ENCODE measurements at places on chromosomes 3 and 15.

- DNase-seq, result no peak
Observed at GRCh38 chr3:123129532-123129931, 62.7 kb downstream of the PDIA5 start.

DNA sequence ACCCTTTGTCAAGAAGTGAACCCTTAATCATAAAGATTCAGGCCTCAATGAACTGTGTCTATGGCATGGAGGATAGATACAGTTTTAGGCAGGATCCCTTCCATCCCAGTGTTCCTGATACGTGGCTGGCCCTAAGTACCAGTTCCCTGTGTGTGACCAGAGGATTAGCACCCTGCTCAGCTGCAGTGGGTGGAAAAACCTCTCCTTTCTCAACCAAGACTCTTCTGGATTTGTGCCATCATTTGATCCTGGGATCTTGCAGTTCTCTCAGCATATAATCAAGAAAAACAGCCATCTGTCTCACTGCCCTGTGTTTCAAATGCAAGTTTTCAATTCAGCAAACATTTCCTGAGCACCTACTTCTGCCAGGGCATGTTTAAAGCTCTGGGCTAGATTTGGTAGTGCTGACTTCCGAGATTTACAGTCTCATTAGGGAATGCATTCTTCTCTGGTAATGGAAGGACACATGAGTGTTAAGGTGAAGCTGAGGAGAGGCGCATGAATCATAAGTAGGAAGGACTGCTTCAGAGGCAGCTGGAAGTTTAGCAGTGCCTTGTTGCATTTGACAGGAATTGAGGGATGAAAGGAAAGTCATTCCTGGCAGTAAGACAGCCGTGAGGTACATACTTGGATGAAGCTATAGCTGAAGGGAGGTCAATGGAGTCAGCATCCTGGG is 388.3 kb downstream of the MFSD1 start:
- no peak for DNase-seq

DNA sequence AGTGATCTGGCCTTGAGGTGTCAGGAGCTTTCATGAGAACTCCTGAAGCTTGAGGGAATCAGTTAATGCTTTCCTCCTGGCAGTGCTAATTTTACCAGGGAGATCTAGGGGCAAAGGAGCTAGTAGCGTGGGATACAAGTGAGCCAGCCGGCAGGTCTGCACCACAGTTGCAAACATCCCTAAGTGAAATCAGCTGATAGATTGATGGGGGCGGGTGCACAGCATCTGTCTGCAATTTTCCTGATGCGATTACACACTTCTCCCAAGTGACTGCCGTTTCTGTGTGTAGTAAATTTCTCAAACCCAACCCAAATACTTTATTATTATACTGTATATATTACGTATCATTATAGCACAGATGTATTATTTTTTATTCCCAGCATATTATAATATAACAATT is 304.5 kb downstream of the AGBL1 start:
- DNase-seq, result no peak

DNA sequence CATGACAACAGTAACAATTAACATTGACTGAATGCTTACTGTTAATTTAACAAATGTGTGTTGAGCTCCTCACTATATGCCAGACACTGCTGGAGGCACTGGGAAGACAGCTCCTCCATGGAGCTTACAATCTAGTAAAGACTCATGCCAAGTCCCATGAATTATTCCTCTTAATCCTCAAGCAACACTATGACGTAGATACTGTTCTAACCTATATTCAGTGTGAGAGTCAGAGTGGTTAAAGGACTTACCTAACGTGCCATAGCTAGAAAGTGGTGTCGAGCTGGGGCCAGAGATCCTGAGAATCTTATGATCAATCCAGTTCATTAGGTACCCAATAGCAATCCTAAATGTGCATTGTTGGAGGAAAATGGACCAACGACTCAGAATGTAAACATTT is 43.6 kb downstream of the MYO1E start:
- no peak for DNase-seq

GRCh38 chr15:67504796-67505195 is 16.1 kb upstream of the C15orf61 start:
- no peak for DNase-seq

- DNase-seq, result no peak
Observed at GRCh38 chr15:101441696-101442095, 47.8 kb downstream of the PCSK6 start.

- DNase-seq, result no peak
Observed at GRCh38 chr3:52213005-52213404, 12.4 kb downstream of the TLR9 start.

DNA sequence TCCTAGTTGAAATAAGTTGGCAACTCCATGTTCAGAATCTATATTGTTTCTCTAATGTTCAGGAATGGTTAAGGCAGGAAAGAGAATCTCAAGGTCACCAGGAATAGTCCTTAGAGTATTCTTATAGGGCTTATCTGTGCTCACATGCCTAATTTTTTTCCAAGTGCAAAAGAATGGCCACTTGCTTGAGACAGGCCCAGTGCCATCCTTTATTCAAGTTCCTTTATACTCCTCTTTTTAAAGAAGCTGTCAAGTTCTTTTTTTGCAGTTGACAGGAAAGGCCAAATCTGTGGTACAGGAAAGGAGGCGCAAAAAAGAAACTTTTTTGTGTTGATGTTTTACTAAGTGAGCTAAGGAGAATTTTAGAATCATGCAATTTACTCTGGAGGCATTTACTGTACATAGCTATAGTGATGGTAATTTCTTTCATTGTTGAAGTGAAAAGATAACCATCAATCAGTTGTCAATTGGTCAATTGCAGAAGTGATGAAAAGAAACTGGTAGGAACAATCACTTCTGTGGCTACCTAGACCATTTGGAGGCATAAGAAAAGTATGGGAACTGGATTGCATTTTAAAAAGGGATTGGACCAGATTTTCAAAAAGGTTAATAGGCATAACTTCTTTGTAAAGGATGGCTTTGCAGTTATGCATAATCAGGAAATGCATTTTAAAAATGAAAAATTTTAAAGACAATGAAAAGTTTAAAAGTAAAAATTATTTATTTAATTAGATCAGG is 102.5 kb upstream of the SOX2 start:
- no peak for DNase-seq

DNA sequence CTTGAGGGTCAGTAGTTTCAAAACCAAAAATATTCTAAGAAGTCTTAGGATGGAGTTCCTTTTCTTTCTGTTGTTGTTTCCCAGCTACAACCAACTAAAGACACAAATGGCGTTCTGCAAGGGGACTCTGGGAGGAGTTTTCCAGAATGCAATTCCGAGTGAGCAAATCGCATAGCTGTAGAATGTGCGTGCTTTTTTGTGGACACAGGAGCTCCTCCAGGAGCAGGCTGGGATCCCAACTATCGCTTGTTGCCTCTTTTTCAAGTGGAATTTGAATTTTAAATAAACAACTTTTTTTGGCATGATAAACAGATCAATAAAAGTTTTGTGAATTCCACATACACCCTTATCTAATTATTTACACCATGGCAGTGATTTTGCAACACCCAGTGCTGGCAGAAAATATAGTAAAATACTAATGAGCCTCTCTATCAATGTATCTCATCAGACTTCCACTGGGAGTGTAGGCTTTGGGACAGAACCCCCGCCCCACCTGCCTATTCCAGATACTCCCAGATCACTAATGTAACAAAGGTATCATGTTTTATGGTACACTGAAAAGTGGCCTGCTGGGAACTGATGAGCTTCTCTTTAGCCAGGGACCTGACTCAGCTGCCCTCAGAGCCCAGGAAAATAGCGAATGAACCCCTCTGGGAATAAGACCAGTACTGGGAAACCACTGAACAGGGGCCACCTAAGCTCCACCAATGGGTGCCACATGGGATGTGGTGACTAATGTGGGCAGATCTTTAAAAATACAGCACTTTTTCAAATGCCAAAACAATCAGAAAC is 66.4 kb downstream of the LMCD1 start:
- no peak for DNase-seq

DNA sequence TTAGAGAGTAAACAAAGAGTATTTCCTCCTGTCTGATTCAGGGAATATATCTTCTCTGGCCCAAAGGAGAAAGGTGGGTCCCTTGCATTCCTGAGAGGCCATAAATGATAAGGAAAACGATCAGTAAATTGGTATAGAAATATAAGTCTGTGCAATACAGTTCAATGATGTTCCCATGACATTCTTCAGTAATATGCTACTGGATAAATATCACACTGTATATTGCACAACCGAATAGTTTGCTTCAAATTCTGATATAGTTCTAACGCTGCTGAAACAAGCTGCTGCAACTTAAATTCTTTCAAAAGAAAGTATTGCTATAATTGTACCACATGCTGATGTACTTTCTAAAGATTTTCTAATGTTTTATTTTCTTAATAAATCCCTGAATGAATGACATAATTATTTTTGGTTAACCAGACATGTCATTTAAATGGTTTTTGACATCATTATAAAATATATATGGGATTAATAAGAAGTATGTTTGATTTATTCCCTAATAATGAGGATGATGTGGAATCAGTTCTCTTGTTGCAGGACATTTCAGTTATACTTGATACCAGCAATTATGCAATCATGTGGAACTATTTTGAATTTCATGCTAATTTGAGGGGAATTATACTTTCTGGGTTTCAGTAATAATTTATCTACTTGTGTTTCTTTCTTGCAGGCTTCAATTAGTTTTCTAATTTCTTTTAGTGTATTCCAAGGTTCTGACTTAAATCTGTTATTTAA is 44.9 kb downstream of the FGF7 start:
- no peak for DNase-seq

DNA sequence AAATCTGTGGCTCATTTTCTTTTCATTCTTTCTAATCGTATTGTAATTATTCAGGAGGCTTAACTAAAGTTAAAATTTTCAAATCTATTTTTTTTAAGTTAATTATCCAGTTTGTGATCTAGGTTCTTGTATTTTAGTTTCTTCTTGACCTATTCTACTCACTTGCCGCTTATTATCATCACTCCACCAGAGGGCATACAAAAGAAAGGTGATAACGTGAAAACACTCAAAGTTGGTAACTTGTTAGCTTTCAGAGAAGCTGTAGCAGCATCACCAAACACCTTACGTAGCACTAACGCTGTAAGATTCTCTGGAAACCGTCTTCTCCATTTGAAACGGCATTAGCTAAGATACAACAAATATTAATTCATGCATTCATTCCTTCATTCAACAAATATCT is 4.8 kb downstream of the GNB4 start:
- no peak for DNase-seq

- no peak for DNase-seq
Observed at GRCh38 chr3:19106307-19106706, 42.0 kb upstream of the KCNH8 start.

DNA sequence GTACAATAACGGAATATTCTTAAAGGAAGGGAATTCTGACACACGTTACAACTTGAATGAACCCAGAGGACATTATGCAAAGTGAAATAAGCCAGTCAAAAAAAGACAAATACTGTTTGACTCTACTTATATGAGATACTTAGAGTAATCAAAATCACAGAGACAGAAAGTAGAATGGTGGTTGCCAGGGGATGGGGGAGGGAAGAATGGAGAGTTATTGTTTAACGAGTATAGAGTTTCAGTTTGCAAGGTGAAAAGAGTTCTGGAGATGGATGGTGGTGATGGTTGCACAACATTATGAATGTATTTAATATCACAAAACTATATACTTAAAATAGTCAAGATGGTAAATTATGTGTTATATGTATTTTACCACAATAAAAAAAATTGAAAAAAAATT is 112.9 kb upstream of the ARHGEF3 start:
- no peak for DNase-seq

GRCh38 chr3:77052733-77053670 is 13.1 kb downstream of the ROBO2 start:
- DNase-seq, result no peak

GRCh38 chr3:67517781-67518180 is 136.6 kb downstream of the SUCLG2 start:
- DNase-seq, result no peak

DNA sequence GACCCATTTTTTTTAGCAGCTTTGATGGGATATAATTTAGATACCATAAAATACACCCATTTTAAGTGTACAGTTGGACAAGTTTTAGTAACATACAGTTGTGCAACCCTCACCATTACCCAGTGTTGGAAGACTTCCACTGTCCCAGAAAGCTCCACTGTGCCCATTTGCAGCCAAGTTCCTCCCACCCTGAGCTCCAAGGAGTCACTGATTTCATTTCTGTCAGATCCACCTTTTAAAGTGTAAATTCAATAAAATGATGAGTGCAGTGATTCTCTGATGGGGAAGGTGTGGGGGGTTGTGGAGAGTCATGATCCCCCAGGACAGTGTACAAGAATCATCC is 93.2 kb upstream of the IGF1R start:
- no peak for DNase-seq

GRCh38 chr3:134388788-134389485 is 14.7 kb upstream of the AMOTL2 start:
- DNase-seq, result no peak

DNA sequence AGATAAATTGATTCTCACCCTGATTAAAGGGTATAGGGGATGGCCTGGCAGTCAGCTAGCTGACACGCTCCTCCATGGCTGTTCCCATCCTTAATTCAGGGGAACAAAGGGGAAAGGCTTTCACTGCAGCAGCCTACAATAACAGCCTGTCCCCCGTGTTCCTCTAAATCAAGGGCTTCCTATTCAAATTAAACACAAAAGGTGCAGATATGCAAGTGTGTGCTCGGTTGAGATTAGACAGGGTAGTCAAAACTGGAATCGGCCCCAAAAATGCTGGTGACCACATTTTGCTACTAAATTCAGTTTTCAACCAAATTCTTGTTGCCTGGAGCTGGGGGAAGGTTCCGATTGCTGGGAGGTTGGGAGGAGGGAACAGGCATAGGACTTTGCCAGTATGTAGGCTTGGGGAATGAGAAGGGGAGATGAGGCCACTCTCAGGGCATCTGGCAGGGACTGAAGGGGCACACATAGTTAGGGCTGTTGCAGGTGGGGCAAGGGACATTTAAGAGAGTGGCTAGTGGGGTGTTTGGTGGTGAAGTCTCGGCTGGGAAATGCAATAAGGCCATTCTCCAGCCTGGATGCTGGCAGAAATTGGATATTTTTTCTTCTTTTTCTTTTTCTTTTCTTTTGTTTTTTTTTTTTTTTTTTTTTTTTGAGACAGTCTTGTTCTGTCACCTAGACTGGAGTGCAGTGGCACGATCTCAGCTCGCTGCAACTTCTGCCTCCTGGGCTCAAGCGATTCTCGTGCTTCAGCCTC is 32.9 kb upstream of the CTSH start:
- no peak for DNase-seq

GRCh38 chr3:64094713-64095079 is 71.4 kb upstream of the PSMD6 start:
- no peak for DNase-seq

DNA sequence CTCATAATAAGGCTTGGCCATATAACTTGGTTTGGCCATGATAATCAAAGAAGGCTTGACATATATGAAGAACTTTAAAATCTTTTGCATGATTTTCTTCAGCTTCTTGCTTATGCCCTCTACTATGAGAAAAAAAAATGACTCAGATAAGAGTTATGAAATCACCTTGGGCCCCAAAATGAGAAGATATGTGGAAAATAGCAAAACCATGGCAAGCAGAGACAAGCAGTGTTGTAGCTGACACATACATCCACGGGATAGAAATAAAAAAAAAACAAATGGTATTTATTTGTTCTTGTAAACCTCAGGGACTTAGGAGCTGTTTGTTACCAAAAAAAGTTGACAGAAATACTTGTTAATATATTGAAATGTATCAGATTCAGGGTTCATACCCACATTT is 614.8 kb upstream of the BCHE start:
- no peak for DNase-seq
